ENCODE measurements at places on chromosomes 6 and 20.
A peak's percentile ranks its signal among the peaks of the same experiment; 100 is the strongest.

- no peak for DNase-seq
These were observed 2.8 kb downstream of the CMTR1 start for GRCh38 chr6:37435816-37436215.

DNA sequence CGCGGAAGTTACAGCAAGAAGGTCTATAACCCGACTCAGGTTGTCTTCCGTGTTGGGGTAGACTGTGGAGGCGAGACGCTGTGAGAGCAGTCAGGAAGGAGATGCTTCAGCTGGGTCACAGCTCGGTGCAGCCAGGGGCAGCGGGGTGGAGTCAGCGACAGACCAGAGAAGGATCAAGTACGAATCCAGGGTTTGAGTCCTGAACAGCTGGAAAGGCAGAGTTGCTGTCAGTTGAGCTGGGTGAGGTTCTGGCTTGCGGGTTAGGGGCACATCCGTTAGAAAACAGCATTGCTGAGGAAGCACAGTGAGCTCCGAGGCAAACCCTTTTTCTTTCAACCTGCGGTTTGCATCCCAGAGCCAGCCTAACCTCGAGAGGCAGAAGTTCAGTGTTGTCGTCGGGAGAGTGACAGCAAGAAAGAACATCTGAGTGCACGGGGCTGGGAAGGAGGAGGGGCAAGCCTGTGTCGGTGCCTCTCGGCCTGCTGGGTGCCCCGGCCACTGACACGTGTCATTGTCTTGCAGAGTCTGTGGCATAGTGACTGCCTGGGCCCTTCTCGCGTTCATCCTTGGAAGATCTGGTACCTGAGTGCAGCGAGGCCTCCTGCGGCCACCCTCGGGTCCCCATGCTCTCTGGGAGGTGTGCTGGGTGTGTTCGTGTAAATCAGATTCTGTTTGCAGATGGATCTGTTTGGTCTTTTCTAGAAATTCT lies 20.0 kb downstream of the PNLDC1 start:
- DNase-seq: no peak

DNA sequence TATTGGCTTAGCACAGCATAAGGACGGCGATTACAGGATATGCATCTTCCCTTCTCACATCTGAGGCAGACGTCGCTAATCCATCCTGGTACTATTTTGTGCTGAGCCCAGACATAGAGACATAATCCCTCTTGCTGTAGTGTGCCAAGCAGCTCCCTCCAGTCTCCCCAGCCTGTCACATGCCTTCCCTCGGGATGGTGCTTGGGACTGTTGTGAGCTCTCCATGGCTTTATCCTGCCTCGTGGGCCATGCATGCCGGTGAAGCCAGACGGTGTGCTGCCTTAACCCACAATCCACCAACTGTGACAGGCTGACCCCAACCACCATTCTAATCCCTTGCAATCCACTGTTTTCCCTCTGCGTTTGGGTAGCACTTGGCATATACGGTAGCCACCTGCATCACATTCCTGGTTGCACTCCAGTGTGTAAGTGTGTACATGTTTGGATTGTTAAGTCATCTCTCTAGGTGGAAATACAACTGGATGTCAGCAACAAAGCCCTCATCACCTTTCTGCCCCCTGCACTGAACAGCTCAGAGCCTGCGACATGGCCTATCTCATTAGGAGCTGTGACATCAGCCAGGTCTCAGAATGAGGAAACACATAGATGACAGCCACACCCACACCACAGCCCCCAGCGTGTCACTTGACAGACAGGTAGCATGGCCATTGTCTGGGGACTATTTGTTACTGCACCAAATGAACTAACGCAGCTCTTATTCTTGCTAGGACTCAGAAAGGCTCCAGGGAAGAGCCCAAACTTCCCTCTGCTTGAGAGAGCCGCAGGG lies 374.8 kb upstream of the CDH4 start:
- no peak for DNase-seq

DNA sequence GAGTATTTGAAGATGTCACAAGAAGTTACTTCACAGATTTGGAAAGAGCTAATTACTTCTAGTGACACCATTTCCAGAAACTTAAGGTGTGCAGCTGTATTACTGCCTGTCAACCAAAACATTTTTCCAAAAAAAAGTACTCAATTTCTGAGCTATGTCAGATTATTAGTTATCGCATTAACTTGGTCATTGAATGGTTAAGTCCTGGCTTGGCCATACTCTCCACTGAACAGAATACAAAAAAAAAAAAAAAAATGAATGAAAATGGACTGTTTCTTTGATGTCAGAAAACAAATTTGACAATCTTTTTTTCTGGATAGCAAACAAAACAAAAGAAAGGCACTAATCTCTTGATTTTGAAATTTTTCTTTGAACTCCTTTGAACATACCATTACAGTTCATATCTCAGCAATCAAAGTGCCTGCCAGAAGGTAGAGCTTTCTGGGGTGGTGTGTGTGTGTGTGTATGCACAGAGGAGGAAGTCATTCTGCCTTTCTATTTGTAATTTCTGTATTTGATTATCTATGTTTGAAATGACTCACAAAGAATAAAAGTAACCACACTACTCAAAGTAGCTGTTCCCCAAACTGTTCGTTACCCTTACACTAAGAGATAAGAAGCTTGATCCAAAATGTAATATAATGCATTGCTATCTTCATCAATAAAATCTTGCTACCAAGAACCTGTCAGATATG lies 210.8 kb upstream of the FUT9 start:
- no peak for DNase-seq

DNA sequence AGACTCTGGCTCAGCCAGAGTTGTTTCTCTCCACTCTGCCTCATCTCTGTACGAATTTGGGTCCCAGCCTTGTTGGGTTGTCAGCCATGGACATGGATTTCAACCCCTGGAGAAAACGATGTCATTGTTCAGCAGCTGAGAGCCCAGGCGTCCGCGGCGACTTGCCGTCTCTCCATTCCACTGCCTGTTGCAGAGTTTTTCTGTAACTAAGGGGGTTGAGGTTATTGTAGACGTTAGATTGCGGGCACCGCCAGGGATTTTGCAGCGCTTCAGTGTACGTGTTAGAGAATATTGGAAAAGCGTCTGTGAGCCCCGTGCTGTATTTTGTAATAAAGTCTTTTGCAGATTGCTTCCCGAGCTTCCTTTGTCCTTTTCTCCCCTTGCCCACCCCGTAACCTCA lies 13.1 kb upstream of the RBM38 start:
- no peak for DNase-seq

- no peak for DNase-seq
These were observed 46.2 kb downstream of the PROKR2 start for GRCh38 chr20:5270603-5271002.

- no peak for DNase-seq
These were observed 40.4 kb upstream of the DOK5 start for GRCh38 chr20:54435015-54435414.

- no peak for DNase-seq
These were observed 139.4 kb downstream of the UST start for GRCh38 chr6:148885925-148886845.

DNA sequence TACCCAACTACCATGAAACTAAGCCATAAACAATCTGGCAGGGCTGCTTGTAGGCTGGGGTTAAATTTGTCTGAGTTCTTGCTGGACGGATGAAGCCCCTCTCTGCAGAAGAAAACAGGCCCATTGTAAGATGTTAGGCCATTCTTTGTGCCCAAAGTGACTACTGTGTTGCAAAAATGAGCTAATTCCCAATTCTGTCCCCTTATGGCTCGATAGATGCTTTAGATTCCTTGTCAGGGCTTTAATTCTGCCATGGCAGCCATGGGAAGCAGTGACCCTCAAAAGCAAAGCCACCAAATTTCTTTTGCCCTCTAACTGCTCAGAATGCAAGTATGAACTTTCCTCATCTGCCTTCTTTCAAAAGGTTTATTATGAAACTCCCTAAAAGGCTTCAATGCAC lies 45.2 kb downstream of the LAMA4 start:
- no peak for DNase-seq

GRCh38 chr20:38779247-38780097 lies 26.0 kb upstream of the PPP1R16B start:
- no peak for DNase-seq

- no peak for DNase-seq
These were observed 397.4 kb downstream of the C6orf118 start for GRCh38 chr6:164911873-164912580.

DNA sequence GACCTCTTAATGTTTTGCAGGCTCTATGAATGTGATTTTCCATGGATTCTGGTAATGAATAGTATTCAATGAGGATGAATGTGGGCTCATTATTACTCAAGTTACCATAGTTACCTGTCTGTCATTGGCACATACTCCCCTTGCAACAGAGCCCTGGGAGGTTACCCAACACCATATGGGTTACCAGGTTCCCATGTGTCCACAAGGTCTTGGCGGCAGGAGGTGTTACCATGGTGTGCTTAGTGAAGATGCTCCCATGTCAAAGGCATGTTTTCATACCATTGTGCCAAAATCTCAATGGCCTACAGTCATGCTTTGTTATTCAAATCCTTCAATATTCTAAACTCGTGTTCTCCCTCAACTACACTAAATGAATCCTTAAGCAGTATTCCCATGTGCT lies 232.5 kb downstream of the HDGFL1 start:
- no peak for DNase-seq

GRCh38 chr20:57390604-57391438 lies at the start of gene RBM38:
RBM38 (plus strand) TSS chr20:57391396; CDS start chr20:57391582, 186 bp downstream.
- peak; percentile 81 for DNase-seq

- DNase-seq: no peak
These were observed 119.6 kb downstream of the CDH4 start for GRCh38 chr20:61371501-61372136.

- no peak for DNase-seq
These were observed 8.5 kb upstream of the KIAA1755 start for GRCh38 chr20:38269040-38269439.

- DNase-seq: no peak
These were observed 3.9 kb downstream of the CCN2 start for GRCh38 chr6:131946992-131947955.

GRCh38 chr6:96836631-96837080 lies 621 bp downstream of the GPR63 start:
- no peak for DNase-seq

DNA sequence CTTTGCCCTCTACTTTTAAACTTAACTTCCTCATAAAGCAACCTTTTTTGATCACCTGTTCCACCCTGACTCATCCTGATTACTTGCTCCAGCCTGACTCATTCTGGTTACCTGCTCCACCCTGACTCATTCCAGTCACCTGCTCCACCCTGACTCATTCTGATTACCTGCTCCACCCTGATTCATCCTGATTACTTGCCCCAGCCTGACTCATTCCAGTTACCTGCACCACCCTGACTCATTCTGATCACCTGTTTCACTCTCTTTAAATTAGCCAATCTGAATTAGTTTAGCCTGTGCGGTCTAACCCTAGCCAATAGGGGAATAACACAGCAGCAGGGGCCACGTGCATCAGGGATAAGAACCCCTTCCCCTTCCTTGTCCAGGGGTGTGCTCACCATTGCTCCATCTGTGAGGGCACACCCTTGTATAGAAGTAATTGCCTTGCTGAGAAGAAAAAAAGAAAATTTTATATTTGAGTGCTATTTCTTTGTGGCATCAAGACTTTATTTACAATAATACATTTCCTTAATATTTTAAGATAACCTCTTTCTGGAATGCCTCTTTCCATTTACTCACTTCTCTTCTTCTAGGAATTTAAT lies 17.9 kb downstream of the HLA-G start:
- DNase-seq: no peak

GRCh38 chr20:60254901-60255411 lies 296.7 kb downstream of the CDH26 start:
- DNase-seq: no peak

DNA sequence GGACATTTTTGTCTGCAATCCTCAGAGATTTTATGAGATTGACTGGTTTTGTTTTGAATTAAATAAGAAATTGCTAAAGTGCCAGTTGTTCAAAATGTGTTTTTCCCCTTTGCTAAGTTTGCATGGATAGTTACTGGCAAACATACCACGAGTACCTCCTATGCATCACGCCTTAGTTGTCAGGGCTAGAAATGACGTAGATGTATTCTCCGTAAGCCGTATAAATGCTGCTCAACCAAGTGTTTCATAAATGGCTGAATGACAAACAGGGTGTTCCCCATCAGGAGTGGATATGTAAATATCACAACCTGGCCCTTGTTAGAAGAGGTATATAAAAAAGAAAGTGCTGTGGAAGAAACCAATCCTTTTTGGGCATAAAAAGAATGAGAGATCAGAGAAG lies 341.1 kb upstream of the ZFP64 start:
- no peak for DNase-seq

GRCh38 chr6:13068586-13069210 lies 259.6 kb downstream of the TBC1D7 start:
- no peak for DNase-seq

DNA sequence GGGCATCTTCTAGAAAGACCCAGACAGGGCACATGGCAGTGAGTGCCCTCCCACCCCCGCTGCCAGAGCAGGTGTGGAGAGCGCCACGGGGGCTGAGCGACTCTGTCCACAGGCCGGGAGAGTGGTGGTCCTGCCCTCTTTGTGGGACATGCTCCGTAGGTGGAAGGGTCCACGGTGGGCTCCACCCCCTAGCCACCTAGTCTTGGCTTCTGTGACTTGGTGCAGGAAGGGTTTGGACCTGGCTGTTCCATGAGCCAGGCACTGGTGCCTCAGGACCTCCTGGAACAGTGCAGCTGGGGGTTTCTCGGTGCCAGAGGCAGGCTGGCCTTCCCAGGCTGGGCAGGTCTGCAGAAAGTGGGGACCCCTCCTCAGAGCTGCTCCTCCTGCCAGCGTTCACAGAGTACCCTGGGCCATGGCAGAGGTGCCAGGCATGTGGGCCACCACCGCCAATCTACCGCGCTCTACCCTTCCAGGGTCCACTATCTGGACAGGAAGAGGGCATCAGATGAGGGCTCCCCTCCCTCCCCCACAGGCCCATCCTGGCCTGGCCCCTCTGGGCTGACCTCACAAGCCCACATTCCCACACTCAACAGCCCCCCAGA lies 23.0 kb downstream of the SLCO4A1 start:
- DNase-seq: no peak

DNA sequence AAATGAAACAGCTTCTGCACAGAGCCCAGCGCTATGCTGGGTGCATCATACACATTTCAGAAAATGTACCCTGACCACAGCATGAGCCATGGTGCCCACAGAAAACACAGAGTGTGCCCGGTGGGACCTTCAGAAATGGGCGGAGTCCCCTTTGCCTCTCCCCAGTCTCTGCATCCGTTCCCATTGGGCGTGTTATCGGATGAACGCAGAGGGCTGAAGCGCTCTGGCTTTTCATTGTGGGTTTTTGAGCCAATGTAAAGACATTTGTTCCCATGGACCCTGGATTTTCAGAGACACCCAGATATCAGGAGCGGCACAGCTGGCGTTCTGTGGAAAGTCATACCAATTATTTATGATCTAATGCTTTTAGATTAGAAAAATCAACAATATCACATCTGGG lies 99.8 kb downstream of the DACT2 start:
- no peak for DNase-seq

- peak; percentile 41 for DNase-seq
These were observed 67.0 kb downstream of the DNAAF9 start for GRCh38 chr20:3340443-3340842.

Data from right lobe of liver (tissue), 6 donors.